ENCODE measurements at places on chromosomes 2 and 18.

DNA sequence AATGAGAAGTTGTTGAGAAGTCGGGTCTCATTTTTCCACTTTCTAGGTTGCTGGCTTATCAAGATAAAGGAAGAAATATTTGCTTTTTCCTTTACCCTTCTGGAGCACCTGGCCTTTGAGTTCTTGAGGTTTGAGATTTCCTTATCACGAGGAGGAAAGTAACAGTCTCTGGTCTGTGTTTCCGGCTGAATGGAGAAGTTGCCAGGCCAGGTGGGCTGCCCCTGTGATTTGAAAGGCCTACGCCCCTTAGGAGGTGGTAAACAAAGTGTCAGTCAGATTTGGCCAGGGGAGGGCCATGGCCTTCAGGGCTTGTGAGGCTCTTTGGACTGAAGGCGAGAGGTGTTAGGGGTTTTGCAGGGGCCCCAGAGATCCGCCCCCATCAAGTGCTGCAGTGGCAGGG, 156.7 kb upstream of the HAAO start:
- DNase-seq = no peak

GRCh38 chr18:43160509-43160908, 45.0 kb upstream of the RIT2 start:
- DNase-seq = no peak

DNA sequence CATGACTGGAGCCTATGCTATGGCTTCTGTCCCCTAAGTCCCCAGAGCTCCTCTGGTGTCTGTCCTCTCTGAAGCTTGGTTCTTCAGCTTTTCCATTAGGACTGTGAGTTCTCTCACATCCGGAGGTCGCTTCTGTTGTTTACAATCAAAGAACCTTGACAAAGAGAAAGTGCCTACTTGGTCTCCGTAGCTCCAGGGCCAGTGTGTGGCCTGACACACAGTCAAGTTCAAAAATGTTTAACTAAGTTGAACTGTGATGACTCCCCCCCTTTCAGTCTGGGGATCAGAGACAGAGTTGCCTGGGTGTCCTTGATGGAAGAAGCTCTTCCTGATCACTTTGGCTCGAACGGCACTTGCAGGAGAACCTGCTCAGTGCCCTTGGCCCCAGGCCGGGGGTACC, 26.3 kb upstream of the YWHAQ start:
- no peak for DNase-seq

GRCh38 chr18:48136051-48136826, 205.8 kb upstream of the SMAD2 start:
- no peak for DNase-seq
